ENCODE measurements at places on chromosomes 4 and X. TPM values are rescaled to one million over a fixed set of nuclear protein-coding genes. Genes with fewer than 3 reads are reported as not detected.

DNA sequence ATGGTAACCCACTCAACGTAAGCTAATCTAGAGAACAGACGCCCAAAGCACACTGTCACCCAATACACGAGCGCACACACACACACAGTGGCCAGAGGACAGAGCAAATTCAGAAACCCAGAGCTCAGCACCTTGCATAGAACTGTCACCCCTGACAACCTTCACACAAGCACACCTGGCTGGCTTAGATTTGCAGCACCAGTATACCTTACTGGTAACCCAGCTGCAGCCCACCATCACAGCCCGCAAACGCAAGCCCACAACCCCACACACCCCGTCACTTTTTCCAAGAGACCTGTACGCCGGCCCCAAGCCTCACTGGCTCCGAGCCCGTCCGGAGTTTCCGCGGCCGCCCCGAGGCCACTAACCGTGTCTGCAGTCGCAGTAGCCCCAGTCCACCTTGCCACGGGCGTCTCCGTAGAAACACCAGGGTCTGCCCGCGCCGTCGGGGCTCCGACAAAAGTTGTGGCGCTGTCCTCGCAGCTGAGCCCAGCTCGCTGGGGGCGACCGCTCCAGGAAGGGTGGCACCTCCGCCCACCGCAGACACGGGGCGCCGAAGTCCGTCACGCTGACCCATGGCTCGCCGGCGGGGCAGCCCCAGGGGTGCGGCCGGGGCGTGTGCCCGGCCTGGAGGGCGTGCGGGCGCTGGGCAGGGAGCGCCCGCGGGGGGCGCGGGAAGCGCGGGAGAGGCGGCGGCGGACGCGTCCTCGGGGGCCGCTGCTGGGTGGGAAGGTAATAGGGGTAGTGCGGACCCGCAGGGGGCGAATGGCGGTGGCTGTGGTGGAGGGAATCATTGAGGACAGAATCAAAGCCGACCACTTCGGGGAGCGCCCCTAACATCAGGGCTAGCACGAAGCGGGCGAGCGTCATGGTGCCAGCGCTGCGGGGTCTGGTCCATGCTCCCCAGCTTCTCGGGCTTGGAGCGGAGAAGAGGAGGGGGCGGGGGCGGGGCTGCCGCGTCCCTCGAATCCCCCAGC is 664 bp downstream of the PRSS12 start:
- DNase-seq, result peak; percentile 59

DNA sequence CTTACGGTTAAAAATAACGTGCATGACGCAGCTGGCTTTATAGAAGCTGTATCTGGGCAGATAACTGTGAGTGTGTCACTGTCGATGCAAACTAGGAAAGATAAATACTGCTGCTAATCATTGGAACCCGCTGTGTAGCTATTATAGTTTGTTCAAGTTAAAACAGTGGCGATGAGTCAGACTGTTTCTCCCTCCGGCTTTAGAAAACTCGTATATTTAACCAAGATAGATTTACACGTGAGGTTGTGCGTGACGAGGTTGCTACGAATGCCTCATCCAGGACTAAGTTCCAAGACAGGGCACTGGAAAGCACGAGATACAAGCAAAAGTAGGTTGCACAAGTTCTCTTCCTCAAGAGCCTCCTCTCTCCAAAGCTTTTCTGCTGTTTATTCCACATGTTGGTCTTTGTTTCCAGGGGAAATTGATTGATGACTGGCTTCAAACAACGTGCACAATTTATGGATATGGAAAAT is 270.7 kb downstream of the FBXW7 start:
- DNase-seq, result peak; percentile 92

The AR gene
- 4.7 TPM for total RNA-seq

The TGIF2LX gene
- total RNA-seq, result not detected

The VCX gene
- total RNA-seq, result not detected

The ANK2 gene
- 5.3 TPM for total RNA-seq
